ENCODE measurements at places on chromosomes 2 and 18. TPM values are rescaled to one million over a fixed set of nuclear protein-coding genes. Genes with fewer than 3 reads are reported as not detected.

The RIT2 gene
- total RNA-seq = not detected

The ONECUT2 gene
- under 0.01 TPM for total RNA-seq

The SERPINB2 gene
- not detected for total RNA-seq

The CD8A gene
- total RNA-seq = not detected

The DLX1 gene
- 0.38 TPM for total RNA-seq

The FAM124B gene
- total RNA-seq = 0.12 TPM

The ACTR2 gene
- 44.5 TPM for total RNA-seq

The CPO gene
- 0.47 TPM for total RNA-seq

The SDC1 gene
- 9.6 TPM for total RNA-seq

Data from smooth muscle cell of the coronary artery (primary cell).